Endodermal cell (in vitro differentiated cells): ENCODE measurements at places on chromosomes 12 and 14. TPM values are rescaled to one million over a fixed set of nuclear protein-coding genes. Genes with fewer than 3 reads are reported as not detected.

The ARHGEF25 gene
- 15.5 to 20.1 TPM (median 18.4 TPM) in 3 replicates for total RNA-seq

The SPIC gene
- not detected in 3 replicates for total RNA-seq

GRCh38 chr12:79454338-79454843, 236.4 kb downstream of the PAWR start:
- no peak for DNase-seq

- DNase-seq, result peak; percentile 86
Measured at GRCh38 chr12:122499991-122500684, 594 bp downstream of the ZCCHC8 start.
